Ovary (tissue), 10 donors: ENCODE measurements at places on chromosomes 6 and 20. TPM values are rescaled to one million over a fixed set of nuclear protein-coding genes. Genes with fewer than 3 reads are reported as not detected.

DNA sequence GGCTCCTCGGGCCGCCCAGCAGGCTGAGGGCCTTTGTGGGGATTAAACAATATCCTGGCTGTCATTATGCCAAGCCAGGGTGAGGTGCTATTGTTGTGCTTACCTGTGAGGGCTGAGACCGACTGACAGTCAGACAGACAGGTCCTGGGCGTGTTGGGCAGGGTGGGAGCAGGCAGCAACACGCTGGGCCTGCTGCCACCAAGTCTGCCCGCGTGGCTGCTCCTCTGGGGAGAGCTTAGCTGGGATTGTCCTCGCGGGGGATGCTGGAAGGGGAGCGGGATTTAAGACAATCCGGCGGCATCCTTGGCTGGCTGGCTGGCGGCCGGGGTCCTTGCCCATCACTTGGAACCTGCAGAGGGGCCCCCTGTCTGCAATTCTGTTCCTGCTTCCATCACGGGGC lies 20.0 kb downstream of the ITPR3 start:
- no peak overlapping the region for H3K4me3 ChIP-seq
- no peaks in the 10 kb centered on the region for H3K36me3 ChIP-seq
- DNase-seq: no peak

GRCh38 chr6:56032715-56033260 lies 157.4 kb upstream of the BMP5 start:
- H3K27me3 ChIP-seq: no peaks in the 10 kb centered on the region
- H3K4me1 ChIP-seq: no peaks in the 10 kb centered on the region
- no peak overlapping the region for H3K4me3 ChIP-seq
- no peak for DNase-seq

- H3K36me3 ChIP-seq: no peaks in the 10 kb centered on the region
- no peaks in the 10 kb centered on the region for H3K27me3 ChIP-seq
- H3K4me3 ChIP-seq: no peak overlapping the region
- H3K27ac ChIP-seq: no peak overlapping the region
- H3K4me1 ChIP-seq: peaks cover 4% of the 10 kb centered on the region
These were observed 216.6 kb downstream of the IBTK start for GRCh38 chr6:82030761-82031503.

DNA sequence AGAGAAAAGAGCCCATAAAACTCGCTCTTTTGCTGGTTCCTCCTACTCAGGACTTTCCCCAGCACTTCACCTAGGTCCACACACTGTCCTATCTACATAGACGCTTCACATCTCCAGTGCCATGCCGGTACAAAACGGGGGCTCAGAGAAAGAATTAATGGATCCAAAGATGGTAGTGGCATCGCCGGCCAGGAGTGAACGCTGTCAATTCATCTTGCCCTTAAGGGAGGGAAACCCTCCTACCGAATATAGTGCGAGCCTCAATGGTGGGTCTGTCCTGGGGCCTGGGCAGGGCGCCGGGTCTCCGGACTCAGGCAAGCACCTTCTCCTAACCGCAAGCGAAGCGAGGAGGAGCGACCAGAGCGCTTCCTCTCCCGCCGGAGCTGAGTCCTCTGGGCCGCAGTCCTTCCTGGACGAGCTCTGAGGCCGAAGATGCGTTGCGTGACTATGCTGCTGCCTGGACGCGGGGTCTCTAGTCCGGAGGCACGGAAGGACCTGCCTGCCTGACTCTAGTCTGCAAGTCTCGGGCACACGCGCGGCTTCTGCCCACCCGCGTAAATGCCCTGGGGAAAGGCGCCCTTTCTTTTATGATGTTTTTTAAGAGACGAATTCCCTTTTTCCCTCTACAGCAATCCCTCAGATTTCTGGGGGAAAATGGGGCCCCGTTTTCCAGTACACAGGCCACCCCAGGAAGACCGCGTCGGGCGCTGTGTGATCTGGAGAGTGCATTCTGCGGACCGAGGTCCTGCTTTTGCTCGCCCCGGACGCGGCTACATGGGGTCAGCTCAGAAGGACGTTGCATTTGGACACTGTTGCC lies 100.1 kb upstream of the PRDM1 start:
- no peaks in the 10 kb centered on the region for H3K27me3 ChIP-seq
- no peak overlapping the region for H3K4me3 ChIP-seq
- DNase-seq: no peak
- H3K36me3 ChIP-seq: no peaks in the 10 kb centered on the region
- no peak overlapping the region for H3K27ac ChIP-seq
- no peaks in the 10 kb centered on the region for H3K4me1 ChIP-seq

Gene KIAA1755
- 11.8 TPM for polyA plus RNA-seq
